ENCODE measurements at places on chromosomes 4 and X. TPM values are rescaled to one million over a fixed set of nuclear protein-coding genes. Genes with fewer than 3 reads are reported as not detected.

- no peak for DNase-seq
These were observed 111.3 kb downstream of the ARHGAP10 start for GRCh38 chr4:147843162-147843561.

GRCh38 chr4:128550060-128550459, 259.4 kb upstream of the JADE1 start:
- DNase-seq = no peak

The CENPU gene
- 3.0 TPM for total RNA-seq

The SMR3B gene
- not detected for total RNA-seq
